Immature natural killer cell (primary cell): ENCODE measurements at places on chromosomes 11 and 22. TPM values are rescaled to one million over a fixed set of nuclear protein-coding genes. Genes with fewer than 3 reads are reported as not detected.
A peak's percentile ranks its signal among the peaks of the same experiment; 100 is the strongest.

Gene LRRC32
- 0.45 TPM for polyA plus RNA-seq

Gene SYT9
- not detected for polyA plus RNA-seq

Gene CST6
- polyA plus RNA-seq = not detected

Gene P4HA3
- polyA plus RNA-seq = not detected

Gene DUSP8
- polyA plus RNA-seq = 0.07 TPM

Gene LMNTD2
- polyA plus RNA-seq = 0.54 TPM

Gene EIF3D
- polyA plus RNA-seq = 124 TPM

GRCh38 chr22:37244114-37244921 is at the start of gene RAC2:
TSS of gene RAC2 (minus strand) at chr22:37244269. CDS start at chr22:37244148, 121 bp downstream.
- peaks cover 57% of the 10 kb centered on the region for H3K4me1 ChIP-seq
- peaks cover 4% of the 10 kb centered on the region for H3K36me3 ChIP-seq
- peak within 1 kb of the TSS; percentile 99 for H3K4me3 ChIP-seq
- peak within 1 kb of the TSS; percentile 99 for H3K27ac ChIP-seq
- peaks cover 20% of the 10 kb centered on the region for H3K27me3 ChIP-seq
- peak; percentile 83 for DNase-seq

- no peak for DNase-seq
- no peaks in the 10 kb centered on the region for H3K4me1 ChIP-seq
- no peak overlapping the region for H3K4me3 ChIP-seq
- no peak overlapping the region for H3K27ac ChIP-seq
- peaks cover 10% of the 10 kb centered on the region for H3K36me3 ChIP-seq
Observed at GRCh38 chr22:41350087-41350486, 31.7 kb upstream of the TEF start.

GRCh38 chr11:116044941-116045340 is 540.7 kb upstream of the CADM1 start:
- H3K4me3 ChIP-seq = no peak overlapping the region
- no peak overlapping the region for H3K27ac ChIP-seq
- no peaks in the 10 kb centered on the region for H3K36me3 ChIP-seq
- no peak for DNase-seq

GRCh38 chr11:76783896-76784813 is 999 bp downstream of the TSKU start:
- peaks cover 12% of the 10 kb centered on the region for H3K27me3 ChIP-seq
- no peak for DNase-seq
- H3K36me3 ChIP-seq = no peaks in the 10 kb centered on the region
- peak overlapping the region; percentile 18 for H3K4me3 ChIP-seq

DNA sequence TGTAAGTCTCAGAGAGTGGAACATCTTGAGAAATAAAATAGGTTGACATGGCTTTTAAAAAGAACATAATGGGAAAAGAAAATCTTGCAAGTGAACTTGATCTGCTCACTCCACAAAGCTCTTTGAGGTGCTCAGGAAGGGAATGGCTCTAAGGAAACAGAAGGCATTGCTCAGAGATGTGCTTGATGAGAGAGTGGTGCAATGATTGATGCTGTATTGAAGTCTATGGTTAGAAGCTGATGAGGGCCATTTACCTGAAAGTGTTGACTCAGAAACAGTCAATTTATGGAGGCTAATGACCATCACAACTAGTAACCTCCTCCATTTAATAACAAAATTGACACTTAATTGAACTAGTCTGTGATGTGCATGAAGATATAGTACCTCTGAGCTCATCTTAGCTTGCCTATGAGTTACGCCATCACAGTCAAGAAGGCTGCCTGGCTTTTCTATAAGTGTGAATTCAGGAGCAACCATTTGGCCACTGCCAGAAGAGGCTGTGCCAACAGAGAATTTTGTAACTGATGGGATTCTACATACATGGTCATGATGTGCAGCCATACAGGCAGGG is 639.1 kb downstream of the JRKL start:
- H3K4me1 ChIP-seq = no peaks in the 10 kb centered on the region
- H3K36me3 ChIP-seq = no peaks in the 10 kb centered on the region
- no peak for DNase-seq
- H3K27me3 ChIP-seq = no peaks in the 10 kb centered on the region
- no peak overlapping the region for H3K27ac ChIP-seq
- H3K4me3 ChIP-seq = no peak overlapping the region

DNA sequence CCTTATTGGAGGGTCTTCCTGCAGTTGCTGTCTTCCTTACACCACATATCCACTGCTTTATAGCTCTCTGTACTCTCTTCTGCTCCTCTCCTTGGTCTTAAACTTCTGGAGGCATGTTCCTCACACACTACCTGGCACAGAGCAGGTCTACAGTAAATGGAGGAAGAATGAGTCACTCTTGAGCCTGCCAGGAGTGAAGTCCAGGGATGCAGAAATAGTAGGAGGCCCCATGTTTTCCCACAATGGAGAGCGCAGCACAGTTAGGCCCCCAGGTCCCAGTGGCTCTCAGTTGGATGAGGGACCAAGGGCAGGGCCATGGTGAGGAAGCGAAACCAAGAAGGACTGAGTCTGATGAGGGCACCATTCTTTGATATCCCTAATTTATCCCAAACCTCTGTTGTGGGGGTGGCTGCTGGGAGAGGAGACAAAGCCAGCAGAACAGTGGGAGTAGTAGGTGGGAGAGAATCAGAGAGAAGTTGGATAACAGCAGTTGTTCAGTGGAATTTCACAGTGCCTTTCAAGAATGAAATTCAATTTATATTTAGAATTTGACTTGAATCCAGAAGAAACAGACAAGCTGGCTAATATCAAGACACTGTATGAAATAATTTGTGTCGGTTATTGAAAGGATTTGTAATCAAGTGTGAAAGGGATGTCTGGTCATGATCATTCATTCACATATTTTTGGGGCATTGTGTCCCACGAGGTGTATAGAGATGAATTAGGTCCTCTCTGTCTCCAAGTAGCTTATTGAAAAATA is 187.8 kb downstream of the HIPK3 start:
- H3K4me1 ChIP-seq = no peaks in the 10 kb centered on the region
- no peak overlapping the region for H3K4me3 ChIP-seq
- H3K36me3 ChIP-seq = no peaks in the 10 kb centered on the region
- no peak overlapping the region for H3K27ac ChIP-seq
- H3K27me3 ChIP-seq = peaks cover 2% of the 10 kb centered on the region

- H3K4me1 ChIP-seq = peaks cover 25% of the 10 kb centered on the region
- no peak overlapping the region for H3K27ac ChIP-seq
- H3K36me3 ChIP-seq = peaks cover 3% of the 10 kb centered on the region
- no peak overlapping the region for H3K4me3 ChIP-seq
- DNase-seq = no peak
Observed at GRCh38 chr11:118612378-118612777, 5.0 kb downstream of the PHLDB1 start.

- H3K36me3 ChIP-seq = no peaks in the 10 kb centered on the region
- H3K27ac ChIP-seq = no peak overlapping the region
- DNase-seq = no peak
- no peak overlapping the region for H3K4me3 ChIP-seq
- H3K4me1 ChIP-seq = no peaks in the 10 kb centered on the region
Observed at GRCh38 chr11:15800111-15800800, 556.1 kb downstream of the SOX6 start.

- no peak overlapping the region for H3K27ac ChIP-seq
- no peaks in the 10 kb centered on the region for H3K36me3 ChIP-seq
- peak overlapping the region; percentile 53 for H3K4me3 ChIP-seq
- peaks cover 9% of the 10 kb centered on the region for H3K27me3 ChIP-seq
Observed at GRCh38 chr11:63769042-63769713, 603 bp upstream of the ZFTA start.

DNA sequence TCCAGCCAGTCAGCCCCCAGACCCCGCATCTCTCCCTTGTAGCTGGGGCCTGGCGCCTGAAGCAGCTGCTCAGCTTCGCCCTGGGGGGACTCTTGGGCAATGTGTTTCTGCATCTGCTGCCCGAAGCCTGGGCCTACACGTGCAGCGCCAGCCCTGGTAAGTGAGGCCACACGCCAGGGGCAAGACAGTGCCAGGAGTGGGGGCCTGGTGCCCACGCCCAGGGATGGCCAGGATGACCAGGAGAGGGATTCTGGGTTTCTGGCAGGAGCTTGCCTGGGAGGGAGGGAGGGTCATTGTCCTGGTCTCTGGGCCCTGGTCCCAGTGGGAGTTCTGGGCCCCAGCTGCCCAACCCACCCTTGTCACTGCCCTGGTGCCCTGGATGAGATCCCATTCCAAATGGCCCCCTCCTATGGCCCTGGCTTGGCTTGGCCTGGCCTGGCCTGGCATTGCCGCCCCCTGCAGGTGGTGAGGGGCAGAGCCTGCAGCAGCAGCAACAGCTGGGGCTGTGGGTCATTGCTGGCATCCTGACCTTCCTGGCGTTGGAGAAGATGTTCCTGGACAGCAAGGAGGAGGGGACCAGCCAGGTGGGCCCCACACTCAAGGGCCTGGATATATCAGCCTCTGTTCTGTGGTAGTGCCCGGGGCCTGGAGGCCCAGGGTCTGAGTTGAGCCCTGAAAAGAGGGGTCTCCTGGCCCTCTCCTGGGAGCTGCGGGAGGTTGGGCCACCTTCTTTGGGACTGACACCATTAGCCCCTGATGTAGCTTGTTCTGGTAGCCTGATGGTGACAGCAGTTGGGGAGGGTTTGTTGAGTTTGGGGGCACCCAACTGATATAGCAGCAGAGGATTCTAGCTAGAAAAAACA is 3.7 kb downstream of the SLC39A13 start:
- peaks cover 16% of the 10 kb centered on the region for H3K4me1 ChIP-seq
- peak; percentile 57 for DNase-seq
- no peak overlapping the region for H3K27ac ChIP-seq
- no peaks in the 10 kb centered on the region for H3K36me3 ChIP-seq
- H3K27me3 ChIP-seq = peaks cover 12% of the 10 kb centered on the region

DNA sequence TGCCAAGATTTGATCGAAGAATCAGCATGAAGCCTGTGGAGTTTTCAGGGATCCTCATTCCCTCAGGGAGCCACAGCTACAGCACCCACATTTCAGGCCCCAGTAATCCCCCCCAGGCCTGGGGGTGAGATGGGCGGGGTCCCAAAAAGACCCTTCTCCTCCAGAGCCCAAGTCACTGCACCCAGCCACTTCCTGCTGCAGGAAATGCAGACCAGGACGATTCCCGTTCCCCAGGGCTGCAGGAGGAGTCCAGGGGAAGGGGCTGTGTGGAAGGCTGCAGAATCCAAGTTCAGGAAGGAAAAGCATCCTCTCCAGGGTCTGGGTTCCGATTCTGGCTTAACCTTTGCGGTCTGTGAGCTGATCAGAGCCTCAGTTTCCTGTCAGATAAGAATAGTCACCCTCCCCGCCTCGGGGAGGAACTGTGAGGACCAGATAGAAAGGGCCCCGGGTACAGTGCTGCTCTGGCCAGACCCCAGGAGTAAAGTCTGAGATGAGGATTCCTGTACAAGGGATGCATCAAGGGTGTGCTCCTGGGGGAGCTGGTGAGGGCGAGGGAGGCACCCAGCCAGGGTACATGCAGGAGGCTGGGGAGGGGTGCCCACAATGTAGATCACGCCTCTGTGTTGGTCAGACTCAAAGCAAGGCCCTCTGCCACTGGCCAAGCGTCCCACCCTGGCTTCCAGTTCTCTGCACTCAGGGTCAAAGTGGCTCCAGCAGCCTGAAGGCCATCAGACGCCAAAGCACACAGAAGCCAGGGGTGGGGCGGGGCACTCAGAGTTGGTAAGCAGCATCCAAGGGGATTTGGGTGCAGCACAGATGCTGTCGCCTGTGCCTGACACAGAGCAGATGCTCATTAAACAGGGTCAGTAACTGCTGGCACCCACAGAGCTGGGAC is 30.1 kb upstream of the TP53I11 start:
- H3K27ac ChIP-seq = no peak overlapping the region
- H3K4me3 ChIP-seq = no peak overlapping the region
- peaks cover 17% of the 10 kb centered on the region for H3K4me1 ChIP-seq
- DNase-seq = no peak
- no peaks in the 10 kb centered on the region for H3K27me3 ChIP-seq

- no peaks in the 10 kb centered on the region for H3K36me3 ChIP-seq
- peaks cover 3% of the 10 kb centered on the region for H3K27me3 ChIP-seq
- H3K27ac ChIP-seq = peak within 1 kb of the TSS; percentile 95
Observed at GRCh38 chr22:36160499-36160942, at the start of gene APOL3. TSS of gene APOL3 (minus strand) at chr22:36160755. CDS start at chr22:36149055, 11,700 bp downstream.

DNA sequence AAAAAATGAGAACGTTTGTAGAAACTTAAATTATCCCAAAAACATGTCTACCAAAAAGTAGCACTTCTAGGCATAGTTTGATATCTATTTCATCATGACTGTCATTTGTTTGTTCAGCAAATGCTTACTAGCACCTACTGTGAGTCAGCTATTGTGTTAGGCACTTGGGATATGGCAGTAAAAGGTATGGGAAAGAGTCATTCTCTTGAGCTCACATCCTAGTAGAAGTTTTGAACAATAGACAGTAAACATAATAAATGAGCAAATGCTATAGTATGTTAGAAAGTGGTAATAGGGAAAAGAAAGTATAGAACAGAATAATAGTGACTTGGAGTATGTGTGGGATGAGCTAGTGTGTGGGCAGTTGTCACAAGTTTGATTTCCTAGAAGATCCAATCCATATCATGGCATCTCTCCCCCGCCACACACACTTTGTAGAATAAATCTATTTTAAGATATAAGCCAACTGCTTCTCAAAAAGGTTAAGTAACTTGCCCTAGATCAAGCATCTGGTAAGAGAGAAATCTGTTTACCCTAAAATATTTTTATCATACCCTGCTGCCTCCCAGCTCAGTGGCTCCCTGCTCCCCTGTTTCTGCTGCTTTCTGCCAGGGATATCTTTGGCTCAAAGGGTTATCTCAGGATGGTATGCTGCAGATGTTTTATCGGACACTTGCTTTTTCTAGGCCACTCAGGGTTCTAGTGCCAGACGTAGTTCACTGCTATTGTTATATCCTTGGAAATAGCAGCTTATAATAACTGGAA is 129.7 kb downstream of the NCAM1 start:
- H3K27me3 ChIP-seq = no peaks in the 10 kb centered on the region
- DNase-seq = no peak
- peaks cover 69% of the 10 kb centered on the region for H3K4me1 ChIP-seq
- peaks cover under 1% of the 10 kb centered on the region for H3K36me3 ChIP-seq

GRCh38 chr11:89125298-89125697 is 52.4 kb upstream of the TYR start:
- no peak overlapping the region for H3K27ac ChIP-seq
- DNase-seq = no peak
- no peaks in the 10 kb centered on the region for H3K27me3 ChIP-seq
- H3K4me3 ChIP-seq = no peak overlapping the region
- H3K36me3 ChIP-seq = no peaks in the 10 kb centered on the region
- no peaks in the 10 kb centered on the region for H3K4me1 ChIP-seq

GRCh38 chr11:71383461-71383860 is 64.7 kb downstream of the DHCR7 start:
- peaks cover 12% of the 10 kb centered on the region for H3K4me1 ChIP-seq
- no peaks in the 10 kb centered on the region for H3K36me3 ChIP-seq
- peaks cover 7% of the 10 kb centered on the region for H3K27me3 ChIP-seq
- no peak overlapping the region for H3K27ac ChIP-seq
- H3K4me3 ChIP-seq = no peak overlapping the region

GRCh38 chr11:75809991-75810390 is 5.0 kb upstream of the UVRAG start:
- H3K4me1 ChIP-seq = peaks cover 10% of the 10 kb centered on the region
- no peak for DNase-seq
- H3K27ac ChIP-seq = peak overlapping the region; percentile 8

GRCh38 chr11:12441231-12441861 is 64.0 kb downstream of the PARVA start:
- H3K27me3 ChIP-seq = peaks cover 3% of the 10 kb centered on the region
- H3K4me3 ChIP-seq = no peak overlapping the region
- no peaks in the 10 kb centered on the region for H3K4me1 ChIP-seq
- no peak for DNase-seq
- no peak overlapping the region for H3K27ac ChIP-seq
